CD4-positive, alpha-beta memory T cell (primary cell): ENCODE measurements at places on chromosomes 3 and 15. TPM values are rescaled to one million over a fixed set of nuclear protein-coding genes. Genes with fewer than 3 reads are reported as not detected.

GRCh38 chr15:58224068-58224467 lies 85.9 kb downstream of the AQP9 start:
- DNase-seq, result no peak

DNA sequence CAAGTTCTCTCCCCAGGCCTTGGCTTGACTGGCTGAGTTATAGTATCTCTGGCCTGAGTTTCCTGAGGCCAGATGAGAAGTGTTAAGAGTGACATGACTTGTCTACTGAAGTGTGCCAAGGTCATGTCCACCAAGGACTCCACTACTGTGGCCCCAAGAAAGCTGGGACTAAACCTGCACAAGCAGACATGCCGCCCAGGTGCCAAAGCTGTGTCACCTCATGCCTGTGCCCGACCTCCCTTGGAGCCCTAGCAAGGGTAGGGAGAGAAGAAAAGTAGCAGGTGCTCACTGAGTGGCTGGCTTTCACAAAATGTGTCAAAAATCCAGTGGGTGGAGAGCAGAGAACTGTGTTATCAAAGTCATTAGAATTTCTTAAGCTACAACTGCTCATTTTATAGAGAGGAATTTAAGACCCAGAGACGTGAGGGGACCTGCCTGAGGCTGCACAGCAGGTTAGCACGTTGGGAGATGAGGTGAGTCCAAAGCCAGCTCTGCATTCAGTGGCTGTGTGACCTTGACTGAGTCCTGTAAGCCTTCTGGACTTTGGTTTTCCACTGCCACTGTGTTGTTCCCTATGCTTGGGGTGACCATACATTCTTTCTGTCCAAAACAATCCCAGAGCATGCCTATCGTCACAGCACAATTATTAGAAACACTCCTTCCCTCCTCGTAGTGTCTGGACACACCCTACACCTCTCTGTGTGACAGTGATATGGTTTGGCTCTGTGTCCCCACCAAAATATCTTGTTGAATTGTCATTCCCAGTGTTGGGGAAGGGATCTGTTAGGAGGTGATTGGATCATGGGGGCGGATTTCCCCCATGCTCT lies 5.0 kb upstream of the LYSMD4 start:
- DNase-seq, result no peak

GRCh38 chr15:49622561-49622960 lies 1.7 kb downstream of the DTWD1 start:
- DNase-seq, result no peak

The MB21D2 gene
- 3.4 TPM for total RNA-seq

The UBE2E2 gene
- 4.7 TPM for total RNA-seq
